GM19239 (cell line): ENCODE measurements at places on chromosomes 13 and 19.

GRCh38 chr19:46915386-46915785 is 54.6 kb downstream of the ARHGAP35 start:
- DNase-seq = no peak

DNA sequence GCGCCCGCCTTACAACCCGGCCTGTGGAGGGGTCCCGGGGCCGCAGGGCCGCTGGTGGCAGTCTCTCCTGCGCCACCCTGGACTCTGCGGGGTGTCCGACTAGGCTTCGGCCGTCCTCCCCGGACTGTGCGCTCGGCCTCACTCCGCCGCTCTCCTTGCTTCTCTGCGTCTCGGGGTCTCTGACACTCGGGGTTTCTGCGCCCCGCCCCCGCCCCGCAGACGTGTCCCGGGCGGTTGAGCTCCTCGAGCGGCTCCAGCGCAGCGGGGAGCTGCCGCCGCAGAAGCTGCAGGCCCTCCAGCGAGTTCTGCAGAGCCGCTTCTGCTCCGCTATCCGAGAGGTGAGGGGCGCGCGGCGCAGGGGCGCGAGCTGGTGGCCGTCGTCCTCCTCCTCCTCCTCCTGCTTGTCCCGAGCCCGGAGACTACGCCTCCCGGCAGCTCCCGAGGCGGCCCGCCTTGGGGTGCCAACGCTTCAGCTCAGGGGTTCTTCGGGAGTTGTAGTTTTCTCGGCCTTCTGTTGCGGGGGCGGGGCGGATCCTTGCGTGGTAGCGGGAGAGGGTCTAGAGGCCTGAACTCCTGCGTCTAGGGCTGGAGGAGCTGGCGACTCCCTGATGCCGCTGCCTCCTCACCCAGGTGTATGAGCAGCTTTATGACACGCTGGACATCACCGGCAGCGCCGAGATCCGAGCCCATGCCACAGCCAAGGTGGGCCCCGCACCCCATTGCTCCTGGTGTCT is 627 bp downstream of the LIN7B start:
- no peak for DNase-seq

DNA sequence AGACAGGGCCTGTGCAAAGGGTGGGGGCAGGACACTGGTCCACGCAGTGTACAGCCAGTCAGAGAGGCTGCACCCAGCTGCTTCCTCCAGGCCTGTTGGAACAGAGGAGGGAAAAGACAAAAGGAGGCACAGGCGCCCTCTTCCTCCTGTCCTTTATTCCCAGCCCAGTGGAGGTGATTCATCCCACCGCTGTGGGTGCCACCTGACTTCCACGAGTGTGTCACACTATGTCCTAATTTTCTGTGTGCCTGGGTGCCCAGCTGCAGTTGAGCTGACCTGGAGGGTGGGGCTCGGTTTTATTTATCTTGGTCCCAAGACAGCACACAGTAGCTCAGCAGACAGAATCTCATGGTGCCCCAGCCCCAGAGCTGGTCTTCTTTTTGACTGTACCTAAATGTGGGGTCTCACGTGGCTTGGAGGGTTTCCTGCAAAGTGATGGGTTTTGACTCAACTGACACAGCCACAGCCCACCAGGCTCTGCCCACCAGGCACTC is 9.0 kb downstream of the EPS15L1 start:
- no peak for DNase-seq

DNA sequence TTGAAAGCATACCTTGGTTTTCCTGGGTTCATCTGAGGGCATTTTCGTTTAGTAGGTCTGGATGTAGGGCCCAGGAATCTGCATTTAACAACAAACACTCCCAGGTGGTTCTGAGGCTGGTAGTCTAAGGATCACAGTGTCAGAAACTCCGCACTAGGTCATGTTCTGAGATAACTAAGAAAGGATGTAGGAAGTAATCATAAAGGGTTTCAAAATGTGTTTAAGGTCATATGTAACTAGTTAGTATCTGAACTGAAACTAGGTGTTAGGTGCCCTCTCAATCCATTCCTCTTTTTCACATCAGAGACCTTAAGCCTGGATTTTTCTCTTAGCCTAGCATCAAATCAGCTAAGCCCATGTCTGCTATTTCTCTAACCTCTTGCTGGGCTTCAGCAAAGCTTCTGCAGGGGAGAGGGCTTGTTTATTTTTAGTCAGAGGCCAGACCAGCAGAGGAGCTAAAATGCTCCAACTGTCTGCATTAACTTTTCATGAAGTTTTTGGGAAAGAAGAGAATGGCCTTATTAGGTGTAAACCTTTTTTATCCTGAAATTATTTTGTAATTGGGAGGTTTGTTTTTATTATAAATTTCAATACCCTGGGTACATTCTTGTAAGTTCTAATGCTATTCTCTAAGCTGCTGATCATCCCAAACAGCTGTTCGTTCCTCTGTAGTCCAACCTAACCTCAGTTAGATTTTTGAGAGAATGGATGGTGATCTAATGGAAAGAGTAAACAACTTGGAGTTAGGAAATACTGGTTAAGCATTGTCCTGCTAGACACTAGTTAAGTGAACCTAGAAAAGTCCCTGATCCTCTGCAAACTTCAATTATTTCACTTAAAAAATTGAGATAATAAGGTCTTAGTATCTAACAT is 262.8 kb upstream of the RFC3 start:
- DNase-seq = no peak

DNA sequence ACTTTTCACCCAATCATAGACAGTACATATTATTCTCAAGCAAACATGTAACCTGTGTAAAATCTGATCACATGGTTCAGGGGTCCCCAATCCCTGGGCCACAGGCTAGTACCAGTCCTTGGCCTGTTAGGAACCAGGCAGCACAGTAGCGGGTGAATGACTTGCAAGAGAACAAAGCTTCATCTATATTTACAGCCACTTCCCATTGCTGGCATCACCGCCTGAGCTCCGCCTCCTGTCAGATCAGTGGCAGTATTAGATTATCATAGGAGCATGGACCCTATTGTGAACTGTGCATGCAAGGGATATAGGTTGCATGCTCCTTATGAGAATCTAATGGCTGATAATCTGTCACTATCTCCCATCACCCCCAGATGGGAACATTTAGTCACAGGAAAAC is 133.1 kb downstream of the MAB21L1 start:
- DNase-seq = no peak

DNA sequence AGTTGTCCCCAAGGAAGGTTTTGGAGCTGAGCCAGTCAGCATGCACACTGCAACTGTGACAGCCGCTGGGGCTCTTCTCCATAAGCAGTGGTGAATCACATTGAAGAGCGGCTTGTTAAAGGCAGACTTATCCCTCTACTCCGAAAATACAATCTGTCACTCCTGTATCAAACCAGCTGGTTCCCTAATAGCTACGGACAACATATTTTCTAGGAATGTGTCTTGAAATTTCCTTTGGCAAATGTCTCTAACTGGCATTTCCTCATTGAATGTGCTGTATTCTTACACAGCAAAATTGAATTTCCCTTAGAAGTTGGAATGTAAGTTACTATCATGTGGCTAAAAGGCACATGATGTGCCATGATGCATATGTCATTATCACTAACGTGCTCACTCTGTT is 104.0 kb upstream of the GPR12 start:
- DNase-seq = no peak

- no peak for DNase-seq
Measured at GRCh38 chr19:32581705-32582179, 752 bp downstream of the PDCD5 start.

DNA sequence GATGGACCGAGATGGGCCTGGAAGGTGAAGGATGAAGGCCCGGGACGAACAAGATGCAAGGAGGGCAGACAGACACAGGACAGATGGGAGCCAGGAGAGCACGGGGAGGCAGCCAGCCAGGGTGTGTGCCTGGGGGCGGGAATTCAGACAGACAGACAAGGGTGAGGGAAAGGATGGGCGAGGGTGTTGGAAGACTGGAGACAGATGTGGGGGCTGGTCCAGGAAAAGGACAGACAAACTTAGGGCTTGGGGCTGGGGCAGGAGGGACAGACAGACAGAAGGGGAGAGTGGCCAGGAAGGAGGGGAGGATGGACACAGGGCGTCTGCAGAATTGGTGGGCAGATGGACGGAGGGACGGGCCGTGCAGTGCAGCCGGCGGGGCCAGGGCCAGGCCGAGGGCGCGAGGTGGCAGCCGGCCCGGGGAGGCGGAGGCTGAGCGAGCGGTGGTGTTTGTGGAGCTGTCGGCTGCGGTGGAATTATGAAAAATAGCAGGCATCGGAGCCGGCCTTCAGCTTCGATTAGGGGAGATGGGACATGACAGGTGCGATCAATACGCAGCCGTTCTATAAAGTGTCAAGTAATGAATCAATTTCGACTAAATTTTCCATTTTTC is 4.6 kb upstream of the ERFL start:
- DNase-seq = no peak

DNA sequence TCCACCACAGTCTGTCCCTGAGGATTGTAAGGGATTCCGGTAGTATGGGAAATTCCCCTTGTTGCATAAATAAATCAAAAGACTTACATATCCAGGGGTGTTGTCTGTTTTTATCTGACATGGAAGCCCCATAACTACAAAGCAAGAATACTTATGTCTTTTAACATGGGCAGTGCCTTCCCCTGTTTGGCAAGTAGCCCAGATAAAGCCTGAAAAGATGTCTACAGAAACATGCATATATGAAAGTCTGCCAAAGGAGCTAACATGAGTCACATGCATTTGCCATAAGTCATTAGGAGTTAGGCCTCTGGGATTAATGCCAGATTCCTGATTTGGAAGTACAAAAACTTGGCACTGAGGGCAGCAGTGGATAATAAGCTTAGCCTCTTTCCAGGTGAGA is 62.1 kb downstream of the ZNF737 start:
- DNase-seq = no peak

- no peak for DNase-seq
Measured at GRCh38 chr13:110187641-110188161, 119.3 kb downstream of the COL4A1 start.

- peak; percentile 77 for DNase-seq
Measured at GRCh38 chr13:114024603-114025404, 50.9 kb upstream of the C13orf46 start.

GRCh38 chr19:40605216-40605971 is 4.2 kb downstream of the LTBP4 start:
- peak; percentile 57 for DNase-seq

GRCh38 chr13:45219938-45220375 is 19.1 kb upstream of the KCTD4 start:
- no peak for DNase-seq

DNA sequence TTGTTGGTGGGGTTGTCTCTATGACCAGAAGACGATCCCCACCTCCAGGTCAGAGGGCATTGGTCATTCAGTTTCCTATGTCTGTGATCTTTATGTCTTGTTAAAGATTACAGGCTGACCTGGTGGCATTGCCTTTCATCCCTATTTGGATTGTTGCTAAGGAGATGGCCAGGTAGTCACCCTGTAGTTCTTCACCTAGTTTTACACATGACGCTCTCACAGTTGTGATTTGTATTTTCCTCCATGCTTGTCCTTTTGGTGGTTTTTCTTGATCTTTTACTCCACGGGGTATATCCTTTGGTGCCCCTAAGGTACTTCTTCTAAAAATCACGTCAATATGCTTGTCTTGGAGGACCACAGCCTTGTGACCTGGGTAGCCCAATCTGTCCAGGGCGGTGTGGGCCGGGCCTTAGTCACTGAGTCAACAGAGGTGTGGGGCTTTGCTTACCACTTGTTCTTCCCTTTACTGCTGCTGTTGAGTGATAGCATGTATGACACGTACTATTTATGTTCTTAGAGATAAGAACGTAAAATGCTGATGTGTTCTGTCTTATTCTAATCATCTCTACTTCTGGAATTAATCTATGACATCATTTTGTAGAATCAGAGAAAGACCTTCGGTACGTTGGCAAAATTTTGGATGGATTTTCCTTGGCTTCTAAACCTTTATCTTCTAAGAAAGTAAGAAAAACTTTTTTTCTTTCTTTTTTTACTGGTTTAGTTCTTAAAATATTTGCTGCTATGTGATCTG is 20.1 kb downstream of the GPATCH1 start:
- no peak for DNase-seq

DNA sequence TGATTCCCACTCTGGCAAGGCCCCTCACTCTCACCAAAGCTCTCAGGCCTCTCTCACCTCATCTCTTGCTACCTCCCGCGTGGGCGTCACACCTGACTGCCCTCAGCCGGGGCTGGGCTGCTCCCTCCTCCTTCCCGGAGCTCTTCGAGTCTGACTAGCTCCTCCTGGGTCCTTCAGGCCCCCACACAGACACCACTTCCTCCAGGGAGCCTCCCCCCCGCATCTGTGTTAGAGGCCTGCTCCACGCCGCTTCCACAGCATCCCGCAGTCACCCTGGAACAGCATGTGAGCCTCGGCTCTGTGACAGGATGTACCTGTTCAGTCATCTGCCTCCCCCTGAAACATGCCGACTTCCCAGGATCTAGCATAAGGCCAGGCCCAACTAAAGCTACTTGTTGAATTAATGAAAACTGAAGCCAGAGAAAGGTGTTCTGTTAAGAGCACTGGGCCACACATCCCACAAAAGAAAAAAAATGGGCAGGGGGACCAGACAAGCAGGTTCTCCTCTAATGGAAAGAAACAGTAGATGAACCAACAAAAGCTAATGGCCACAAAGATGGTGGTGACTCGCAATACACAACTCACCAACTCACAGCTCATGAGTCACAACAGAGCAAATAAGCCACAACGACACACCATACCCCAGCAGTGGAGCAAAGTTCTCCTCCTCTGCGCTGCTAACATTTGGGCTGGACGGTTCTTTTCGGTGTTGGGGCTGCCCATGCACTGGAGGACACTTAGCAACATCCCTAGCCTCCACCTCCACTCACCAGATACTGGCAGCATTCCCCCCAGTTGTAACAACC is 3.0 kb downstream of the PPP6R1 start:
- no peak for DNase-seq

GRCh38 chr13:42644841-42645240 is 70.9 kb downstream of the TNFSF11 start:
- no peak for DNase-seq

DNA sequence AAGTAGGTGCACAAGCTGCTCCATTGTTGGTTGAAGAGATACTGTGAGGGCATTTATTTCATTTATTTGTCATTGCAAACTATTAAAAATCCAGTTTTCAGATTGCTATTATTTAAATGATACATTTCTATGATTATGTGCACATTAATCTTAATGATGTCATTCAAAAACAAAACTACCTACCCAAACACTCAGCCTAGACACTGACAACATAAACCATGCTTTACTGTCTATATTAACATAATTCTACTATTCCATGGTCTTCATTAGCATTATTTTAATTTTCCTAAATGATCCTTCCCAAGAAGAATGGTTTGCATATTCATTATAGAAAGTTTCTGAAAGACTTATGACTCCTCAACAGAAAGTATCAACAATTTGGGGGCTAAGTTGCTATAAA is 813.0 kb upstream of the SLITRK5 start:
- DNase-seq = no peak

GRCh38 chr19:49658566-49659442 is 6.9 kb downstream of the IRF3 start:
- no peak for DNase-seq
